ENCODE measurements at places on chromosomes 5 and 9.

DNA sequence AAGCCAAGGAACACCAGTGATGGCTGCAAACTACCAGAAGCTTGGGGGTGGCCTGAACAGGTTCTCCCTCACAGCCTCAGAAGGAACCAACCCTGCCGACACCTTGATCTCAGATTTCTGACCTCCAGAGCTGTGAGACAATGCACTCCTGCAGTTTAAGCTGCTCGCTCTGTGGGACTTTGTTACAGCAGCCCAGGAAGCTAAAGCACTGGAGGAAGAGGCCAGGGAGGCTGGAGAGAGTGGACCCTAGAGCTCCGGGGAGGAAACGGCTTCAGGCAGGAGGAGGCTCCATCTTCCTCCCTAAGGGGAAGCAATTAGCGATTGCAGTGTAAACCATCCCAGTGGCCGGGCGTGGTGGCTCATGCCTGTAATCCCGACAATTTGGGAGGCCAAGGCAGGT lies 25.1 kb downstream of the BARX1 start:
- no peak for DNase-seq

- DNase-seq, result no peak
Measured at GRCh38 chr5:14122089-14122488, 21.1 kb upstream of the TRIO start.

- no peak for DNase-seq
Measured at GRCh38 chr5:58090704-58091103, 369.2 kb downstream of the PLK2 start.

GRCh38 chr5:115611873-115612272 lies 9.6 kb upstream of the TICAM2 start:
- no peak for DNase-seq

DNA sequence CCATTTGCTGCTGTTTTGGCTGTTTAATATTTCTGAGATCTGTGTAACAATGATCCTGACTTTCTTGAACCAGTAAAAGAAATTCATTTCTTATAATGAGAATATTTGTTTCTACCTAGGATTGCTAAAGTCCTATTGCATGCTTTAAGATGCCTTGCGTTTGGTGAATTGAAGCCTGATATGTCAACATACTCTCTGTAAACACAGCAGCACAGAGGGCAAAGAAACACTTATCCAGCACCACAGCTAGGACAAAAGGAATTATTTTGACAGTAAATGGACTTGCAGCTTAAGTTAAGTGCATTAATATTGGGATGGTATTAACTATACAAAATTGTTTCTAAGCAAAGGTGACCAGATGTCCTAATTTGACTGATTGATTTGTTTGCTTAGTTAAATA lies 2031.2 kb upstream of the CDH6 start:
- no peak for DNase-seq

GRCh38 chr5:172410662-172411483 lies 43.5 kb downstream of the SH3PXD2B start:
- DNase-seq, result no peak

DNA sequence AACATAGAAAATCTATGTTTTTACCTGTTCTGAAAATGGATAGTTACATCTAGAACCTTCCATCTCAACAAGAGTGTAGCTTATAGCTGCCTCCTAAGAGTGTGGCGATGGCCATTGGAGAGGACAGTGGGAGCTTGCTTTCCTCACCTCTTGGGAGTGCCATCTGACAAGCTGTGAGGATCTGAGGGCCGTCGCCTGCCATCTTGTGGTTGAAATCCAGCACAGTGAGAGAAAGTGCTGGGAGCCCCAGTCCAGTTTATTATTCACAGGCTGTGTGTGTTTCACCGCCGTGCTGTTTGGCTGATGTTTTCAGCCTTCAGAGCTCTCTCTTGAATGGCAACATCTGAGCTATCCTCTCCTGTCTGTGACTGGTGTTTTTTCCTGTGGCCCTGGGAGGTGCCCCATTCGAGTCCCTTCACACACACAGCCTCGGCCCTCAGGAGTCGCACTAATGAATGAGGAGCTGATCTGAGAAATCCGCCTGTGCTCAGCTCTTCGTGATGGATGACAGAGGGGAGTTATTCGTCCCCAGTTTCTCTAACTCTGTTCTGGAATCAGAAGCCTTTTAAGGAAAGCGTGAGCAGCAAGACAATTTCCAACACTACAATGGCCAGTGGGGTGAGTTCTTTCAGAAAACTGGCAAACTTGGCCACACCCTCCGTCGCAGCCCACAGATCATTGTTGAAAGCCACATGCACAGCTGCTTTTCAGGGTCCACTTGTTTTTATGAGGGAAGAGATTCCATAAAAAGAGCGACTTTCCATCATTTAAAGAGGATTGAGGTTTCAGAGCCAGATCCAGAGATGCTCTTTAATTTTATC lies 170.3 kb downstream of the PDZD2 start:
- peak; percentile 61 for DNase-seq

Measured in amygdala (tissue), 56 donors.